Stimulated activated CD8-positive, alpha-beta memory T cell treated with anti-CD3 and anti-CD28 coated beads, Interleukin-15, amount 100 ng/mL, for 4 hours (primary cell): ENCODE measurements at places on chromosomes 7 and 10.

DNA sequence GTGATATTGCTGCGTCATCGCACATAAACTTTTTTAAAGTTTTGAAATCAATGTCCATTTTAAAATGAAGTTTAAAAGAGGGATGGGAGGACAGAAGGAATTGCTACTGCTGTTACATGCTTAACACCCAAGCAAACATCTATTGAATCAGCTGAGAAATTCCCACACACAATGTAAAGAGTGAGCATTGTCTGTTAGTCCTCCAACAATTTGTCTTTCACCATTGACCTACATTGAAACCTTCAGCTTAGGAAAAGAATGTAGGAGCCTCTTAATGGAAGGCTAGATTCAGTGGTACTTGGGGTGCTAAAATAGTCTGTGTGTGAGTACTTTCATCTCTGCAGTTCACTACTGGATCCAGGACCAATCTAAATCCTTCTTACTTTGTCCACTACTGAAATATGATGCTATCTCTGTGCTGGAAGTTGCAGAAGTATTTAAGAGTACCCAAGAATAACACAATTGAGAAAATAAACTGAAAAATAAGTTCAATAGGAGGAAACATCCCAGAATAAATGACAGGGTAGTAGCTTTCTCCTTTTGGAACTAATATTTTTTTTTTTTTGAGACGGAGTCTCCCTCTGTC lies 23.8 kb upstream of the FBXW4 start:
- DNase-seq = no peak

- DNase-seq = no peak
Measured at GRCh38 chr10:44968500-44969400, 9.1 kb downstream of the RASSF4 start.

GRCh38 chr10:6009150-6009549 lies 31.8 kb upstream of the IL15RA start:
- no peak for DNase-seq

DNA sequence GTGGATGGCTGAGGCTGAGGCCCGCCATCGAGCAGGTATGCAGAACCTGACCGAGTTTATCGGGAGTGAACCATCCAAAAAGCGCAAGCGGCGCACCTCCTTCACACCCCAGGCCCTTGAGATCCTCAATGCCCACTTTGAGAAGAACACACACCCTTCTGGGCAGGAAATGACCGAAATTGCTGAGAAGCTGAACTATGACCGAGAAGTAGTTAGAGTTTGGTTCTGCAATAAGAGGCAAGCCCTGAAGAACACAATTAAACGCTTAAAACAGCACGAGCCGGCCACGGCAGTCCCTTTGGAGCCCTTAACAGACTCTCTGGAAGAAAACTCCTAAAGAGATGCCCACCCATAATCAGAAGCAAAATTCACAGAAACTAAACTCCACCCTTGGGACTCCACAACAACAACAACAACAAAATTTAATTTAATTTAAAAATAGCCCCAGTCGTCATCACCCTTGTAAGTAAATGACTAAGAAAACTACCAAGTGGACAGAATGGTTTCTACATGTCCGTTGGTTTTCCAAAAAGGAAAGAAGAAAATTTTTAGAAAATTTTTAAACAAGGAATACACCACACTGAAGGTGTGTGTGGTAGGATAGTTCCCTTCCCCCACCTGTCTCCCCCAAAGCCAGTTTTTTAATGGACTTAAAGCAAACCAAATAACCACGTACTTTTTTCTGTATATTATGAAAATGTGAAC lies 101.7 kb upstream of the YAE1 start:
- DNase-seq = no peak

DNA sequence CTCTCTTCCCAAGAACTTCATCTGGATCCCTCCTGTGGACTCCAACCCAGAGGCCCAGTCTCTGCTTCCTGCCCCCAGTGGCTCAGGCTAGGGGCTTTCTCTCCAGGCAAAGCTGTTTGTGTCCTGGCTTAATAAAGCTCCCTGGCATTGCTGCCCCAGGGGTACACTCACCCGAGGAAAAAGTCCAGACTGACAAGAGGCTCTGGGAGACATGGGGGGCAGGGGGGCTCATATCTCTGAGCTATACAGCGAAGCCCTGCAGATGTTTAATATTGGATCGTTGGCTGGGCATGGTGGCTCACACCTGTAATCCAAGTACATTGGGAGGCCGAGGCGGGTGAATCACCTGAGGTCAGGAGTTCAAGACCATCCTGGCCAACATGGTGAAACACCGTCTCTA lies 10.7 kb upstream of the COMTD1 start:
- no peak for DNase-seq

- DNase-seq = no peak
Measured at GRCh38 chr7:48887500-48887899, 36.8 kb upstream of the CDC14C start.

GRCh38 chr10:77925410-77925794 lies 1.2 kb downstream of the DLG5 start:
- DNase-seq = no peak

- DNase-seq = no peak
Measured at GRCh38 chr10:62541811-62542210, 167.6 kb downstream of the ZNF365 start.

GRCh38 chr7:30886608-30887011 lies 25.0 kb upstream of the AQP1 start:
- DNase-seq = no peak

DNA sequence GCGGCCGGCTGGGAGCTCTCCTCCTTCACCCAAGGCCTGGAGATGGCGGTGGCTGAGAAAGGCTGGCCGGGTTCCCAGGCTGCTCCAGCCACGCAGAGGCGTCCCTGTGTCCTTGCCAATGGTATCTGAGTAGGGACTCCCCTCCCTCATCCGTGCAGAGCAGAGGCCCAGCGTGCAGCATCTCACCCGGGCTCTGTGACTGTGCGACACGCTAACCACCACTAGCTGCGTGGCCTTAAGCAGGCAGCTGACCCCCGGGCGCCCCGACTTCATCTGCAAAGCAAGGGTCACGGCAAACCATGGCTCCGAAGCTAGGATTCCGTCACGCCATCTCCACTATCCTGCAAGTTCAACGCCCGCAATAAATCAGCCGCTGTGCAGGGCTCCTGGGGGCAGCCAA lies 47.2 kb upstream of the TNRC18 start:
- DNase-seq = no peak

- DNase-seq = no peak
Measured at GRCh38 chr10:70404787-70405036, 767 bp downstream of the EIF4EBP2 start.

DNA sequence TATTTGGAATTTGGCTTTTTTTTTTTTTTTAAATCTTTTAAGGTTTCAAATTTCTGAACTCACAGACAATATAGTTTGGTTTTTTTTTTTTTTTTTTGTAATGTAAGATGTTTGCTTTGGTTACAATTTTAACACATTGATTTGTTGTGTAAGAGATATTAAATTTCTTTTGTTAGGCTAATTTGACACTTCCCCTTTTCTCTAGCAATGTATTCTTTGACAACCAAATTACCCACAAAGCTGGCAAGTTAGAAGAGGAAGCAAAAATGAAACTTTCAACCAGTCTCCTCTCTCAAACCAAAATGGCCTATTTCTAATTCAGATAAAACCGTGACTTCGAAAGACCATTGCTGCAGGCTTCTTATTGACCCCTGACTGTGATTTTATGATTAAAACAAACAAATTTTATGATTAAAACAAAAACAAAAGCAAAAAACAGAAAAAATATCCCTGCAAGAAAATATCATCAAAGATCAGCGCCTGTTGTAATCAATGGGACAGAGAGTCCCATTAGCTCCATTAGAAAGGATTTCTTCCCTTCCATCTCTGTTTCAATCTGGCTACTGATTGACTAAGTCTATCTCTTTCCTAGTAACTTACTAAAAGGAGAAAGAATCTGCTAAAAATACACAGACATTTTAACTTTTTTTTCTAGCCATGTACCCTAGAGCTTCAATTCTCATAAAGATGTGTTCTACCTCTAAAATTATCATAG lies 489.2 kb downstream of the MDFIC start:
- no peak for DNase-seq

DNA sequence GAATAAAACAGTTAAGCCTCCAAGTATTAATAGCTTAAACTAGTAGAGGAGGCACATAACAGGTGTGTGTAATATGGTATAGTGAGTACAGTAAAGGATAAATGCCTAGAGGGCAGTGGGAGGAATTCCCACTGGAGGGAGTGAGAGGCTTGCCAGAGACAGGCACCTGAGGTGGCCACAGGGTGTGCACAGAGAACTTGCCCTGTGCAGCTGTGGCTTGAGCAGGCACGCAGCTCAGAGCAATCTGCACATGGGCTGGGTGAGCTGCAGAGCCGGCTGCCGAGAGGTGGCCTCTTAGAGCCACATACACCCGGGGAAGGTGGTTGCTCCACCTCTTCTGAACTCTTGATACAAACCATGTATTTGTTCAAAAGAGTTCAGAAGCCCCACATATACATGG lies 237.1 kb downstream of the COBL start:
- no peak for DNase-seq

- DNase-seq = no peak
Measured at GRCh38 chr7:127320974-127321373, 68.2 kb upstream of the GRM8 start.

DNA sequence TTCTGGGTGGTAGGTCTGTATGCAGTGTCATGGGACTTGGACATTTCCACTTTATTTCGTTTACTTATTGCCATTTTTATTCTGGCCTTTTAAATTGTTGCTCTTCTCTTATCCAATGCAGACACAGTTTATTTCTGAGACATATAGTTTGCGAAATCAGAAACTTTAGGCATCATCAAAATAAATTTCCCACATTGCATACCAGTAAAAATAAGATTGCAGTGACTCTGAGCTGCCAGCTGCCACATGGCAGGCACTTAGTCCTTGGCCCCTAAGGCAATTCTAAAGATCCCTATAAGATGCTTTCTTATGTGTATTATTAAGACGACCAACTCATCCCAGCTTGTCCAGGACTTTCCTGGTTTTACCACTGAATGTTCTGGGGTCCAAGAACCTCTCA lies 81.8 kb upstream of the ANKRD1 start:
- DNase-seq = no peak
